Activated CD4-positive, alpha-beta T cell treated with anti-CD3 and anti-CD28 coated beads, Interleukin-2, amount 10 ng/mL, durations not matched to agents 7 days and 5 days (primary cell): ENCODE measurements at places on chromosomes 11 and 22.
A peak's percentile ranks its signal among the peaks of the same experiment; 100 is the strongest.

GRCh38 chr11:102347462-102348370 lies 702 bp downstream of the BIRC2 start:
- peak; percentile 24 for DNase-seq

DNA sequence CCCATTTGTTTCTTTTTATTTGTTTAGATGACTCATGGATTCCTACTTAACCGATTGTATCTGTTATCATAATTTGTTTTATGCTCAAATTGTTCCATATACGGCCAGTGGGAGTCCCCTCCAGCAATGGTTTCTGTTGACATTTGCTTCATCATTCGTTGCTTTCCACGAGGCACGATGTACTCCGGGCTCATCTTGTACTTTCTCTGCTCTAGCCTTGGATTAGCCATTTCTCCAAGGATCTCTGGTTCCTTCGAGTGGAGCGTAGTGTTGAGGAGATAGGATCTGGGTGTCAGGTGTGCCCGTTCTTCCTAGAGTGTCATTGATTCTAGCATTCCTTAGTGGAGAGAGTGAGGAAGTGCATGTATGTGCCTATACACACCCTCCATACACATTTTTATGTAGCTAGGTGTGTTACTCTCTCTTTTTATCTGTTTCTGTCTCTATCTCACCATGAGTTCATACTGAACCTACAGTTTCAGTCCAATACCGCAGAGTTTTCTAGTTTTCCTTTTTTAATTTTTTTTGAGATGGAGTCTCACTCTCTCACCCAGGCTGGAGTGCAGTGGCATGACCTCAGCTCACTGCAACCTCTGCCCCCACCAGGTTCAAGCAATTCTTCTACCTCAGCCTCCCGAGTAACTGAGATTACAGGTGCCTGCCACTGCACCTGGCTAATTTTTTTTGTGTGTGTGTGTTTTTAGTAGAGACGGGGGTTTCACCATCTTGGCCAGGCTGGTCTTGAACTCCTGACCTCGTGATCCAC lies 31.4 kb downstream of the TECTA start:
- DNase-seq, result no peak

GRCh38 chr22:46063846-46064227 lies 86.5 kb upstream of the PPARA start:
- DNase-seq, result no peak

- DNase-seq, result no peak
Measured at GRCh38 chr11:74138572-74138971, 32.2 kb downstream of the C2CD3 start.

DNA sequence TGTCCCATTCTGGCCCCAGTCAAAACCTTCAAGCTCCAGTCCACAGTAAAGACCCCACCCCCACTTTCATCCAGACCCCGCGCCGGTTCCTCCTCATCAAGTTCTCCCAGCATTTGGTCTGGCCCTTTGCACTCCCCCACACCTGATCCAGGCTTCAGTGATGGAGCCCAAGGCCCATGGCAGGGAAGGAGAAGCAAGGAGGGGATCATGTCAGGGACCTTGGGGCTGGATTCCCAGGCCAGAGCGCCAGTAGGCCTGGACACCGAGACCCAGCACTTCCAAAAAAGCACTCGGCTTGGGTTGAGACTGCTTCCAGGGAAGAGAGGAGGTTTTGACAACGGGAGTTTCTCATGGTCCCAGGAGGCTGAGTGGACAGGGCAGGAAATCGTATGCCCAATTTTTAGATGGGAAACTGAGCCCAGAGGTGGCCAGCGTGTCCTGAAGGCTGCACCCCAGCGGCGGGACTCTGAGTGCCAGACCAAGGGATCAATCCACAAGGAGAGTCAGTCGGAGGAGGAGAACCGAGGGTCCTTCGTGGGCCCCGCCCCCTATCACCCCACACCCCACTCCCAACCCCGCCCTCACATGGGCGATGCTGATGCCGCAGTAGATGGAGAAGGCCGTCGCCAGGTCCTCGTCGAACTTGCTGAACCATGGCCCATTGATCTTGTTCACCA lies 90.5 kb downstream of the PDE2A start:
- no peak for DNase-seq

- peak; percentile 57 for DNase-seq
Measured at GRCh38 chr22:41286639-41287091, 678 bp upstream of the RANGAP1 start.

DNA sequence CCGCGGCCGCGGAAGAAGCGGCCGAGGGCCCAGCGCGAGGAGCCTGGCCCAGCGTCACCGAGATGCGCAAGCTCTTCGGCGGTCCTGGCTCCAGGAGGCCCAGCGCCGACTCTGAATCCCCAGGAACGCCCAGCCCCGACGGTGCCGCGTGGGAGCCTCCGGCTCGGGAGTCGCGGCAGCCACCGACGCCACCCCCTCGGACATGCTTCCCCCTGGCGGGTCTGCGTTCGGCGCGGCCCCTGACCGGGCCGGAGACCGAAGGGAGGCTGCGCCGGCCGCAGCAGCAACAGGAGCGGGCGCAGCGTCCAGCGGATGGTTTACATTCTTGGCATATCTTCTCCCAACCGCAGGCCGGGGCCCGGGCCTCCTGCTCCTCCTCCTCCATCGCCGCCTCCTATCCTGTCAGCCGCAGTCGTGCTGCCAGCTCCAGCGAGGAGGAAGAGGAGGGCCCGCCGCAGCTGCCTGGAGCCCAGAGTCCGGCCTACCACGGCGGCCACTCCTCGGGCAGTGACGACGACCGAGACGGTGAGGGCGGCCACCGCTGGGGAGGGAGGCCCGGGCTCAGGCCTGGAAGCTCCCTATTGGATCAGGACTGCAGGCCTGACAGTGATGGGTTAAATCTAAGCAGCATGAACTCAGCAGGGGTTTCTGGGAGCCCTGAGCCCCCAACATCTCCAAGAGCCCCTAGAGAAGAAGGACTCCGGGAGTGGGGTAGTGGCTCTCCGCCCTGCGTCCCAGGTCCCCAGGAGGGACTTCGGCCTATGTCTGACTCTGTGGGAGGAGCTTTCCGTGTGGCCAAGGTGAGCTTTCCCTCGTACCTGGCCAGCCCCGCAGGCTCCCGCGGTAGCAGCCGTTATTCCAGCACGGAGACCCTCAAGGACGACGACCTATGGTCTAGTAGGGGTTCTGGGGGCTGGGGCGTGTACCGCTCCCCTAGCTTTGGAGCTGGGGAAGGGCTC lies 1.2 kb downstream of the ARHGEF17 start:
- DNase-seq, result no peak

GRCh38 chr11:19216709-19217374 lies 15.1 kb upstream of the CSRP3 start:
- no peak for DNase-seq

DNA sequence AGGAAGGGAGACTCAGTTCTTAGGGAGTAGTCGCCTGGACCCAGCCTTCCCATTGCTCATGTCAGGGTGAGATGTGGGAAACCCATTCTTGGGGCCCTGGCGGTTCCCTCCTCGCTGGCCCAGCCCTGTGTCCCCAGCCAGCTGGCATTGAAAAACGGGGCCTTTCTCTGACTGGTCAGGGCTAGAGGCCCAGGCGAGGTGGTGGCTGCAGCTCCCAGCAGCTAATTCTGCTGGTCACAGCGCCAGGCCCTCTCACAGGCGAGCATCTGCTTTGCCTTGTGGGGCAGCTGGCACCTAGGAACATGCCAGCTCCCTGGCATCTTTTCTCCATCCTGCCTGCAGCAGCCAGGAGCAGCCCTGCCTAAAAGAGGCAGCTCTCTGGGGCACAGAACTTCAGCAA lies 20.1 kb downstream of the TSPAN18 start:
- no peak for DNase-seq

DNA sequence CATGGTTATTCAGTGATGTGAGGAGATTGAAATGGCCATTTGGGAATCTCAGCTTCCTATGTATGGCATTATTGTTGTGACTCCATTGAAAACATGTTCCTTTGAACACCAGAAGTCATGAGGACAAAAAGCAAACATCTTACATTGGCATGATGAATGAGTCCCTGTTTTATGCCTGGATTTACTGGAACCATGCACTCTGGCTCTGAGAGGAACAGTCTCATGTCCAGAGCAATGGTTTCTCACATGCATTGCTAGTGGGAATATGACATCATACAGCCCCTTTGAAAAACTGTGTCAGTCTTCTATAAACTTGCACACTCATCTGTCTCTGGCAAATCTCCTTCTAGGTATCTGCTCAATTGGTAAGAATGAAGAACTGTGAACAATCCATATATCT lies 3.4 kb upstream of the KDM4F start:
- DNase-seq, result no peak

DNA sequence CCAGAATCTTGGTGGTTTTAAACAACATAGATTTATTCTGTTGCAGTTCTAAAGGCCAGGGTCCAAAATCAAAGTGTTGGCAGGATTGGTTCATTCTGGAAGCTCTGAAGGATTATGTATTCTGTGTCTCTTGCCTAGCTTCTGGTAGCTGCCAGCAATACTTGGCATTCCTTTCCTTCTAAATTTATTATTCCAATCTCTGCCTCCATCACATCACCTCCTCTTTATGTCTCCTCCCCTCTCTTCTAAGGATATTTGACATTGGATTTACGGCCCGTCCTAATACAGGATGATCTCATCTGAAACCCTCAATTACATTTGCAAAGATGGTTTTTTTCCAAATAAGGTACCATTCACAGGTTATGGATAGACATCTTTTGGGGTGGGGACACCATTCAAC lies 186.5 kb downstream of the SBF2 start:
- DNase-seq, result no peak

GRCh38 chr11:22510741-22511140 lies 114.9 kb downstream of the FANCF start:
- DNase-seq, result no peak

- peak; percentile 93 for DNase-seq
Measured at GRCh38 chr22:36977947-36978660, 41.1 kb downstream of the TST start.

- no peak for DNase-seq
Measured at GRCh38 chr11:581752-582151, 5.5 kb downstream of the PHRF1 start.

DNA sequence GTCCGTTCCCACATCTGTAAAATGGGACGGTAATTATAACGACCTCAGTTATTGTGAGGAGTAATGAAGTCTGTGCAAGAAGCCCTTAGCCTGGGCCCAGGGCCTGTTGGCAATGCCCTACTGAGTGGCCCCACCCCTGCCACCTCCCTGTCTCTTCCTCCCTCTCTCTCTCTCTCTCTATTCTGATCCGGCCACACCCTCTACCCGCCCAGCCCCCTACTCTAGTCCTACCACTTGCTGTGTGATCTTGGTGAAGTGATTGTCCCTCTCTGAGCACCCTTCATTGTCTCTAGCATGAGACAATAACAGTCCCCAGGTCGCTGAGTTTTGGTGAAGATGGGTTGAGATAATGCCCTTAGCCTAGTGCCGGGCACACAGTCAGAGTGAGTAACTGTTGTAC lies 7.4 kb upstream of the SEC14L6 start:
- DNase-seq, result no peak

GRCh38 chr11:96172604-96173003 lies 170.4 kb downstream of the MAML2 start:
- DNase-seq, result no peak

- DNase-seq, result no peak
Measured at GRCh38 chr22:37983860-37984791, at the start of gene SOX10. TSS of gene SOX10 (minus strand) at chr22:37984555. CDS start at chr22:37983784, 771 bp downstream.

DNA sequence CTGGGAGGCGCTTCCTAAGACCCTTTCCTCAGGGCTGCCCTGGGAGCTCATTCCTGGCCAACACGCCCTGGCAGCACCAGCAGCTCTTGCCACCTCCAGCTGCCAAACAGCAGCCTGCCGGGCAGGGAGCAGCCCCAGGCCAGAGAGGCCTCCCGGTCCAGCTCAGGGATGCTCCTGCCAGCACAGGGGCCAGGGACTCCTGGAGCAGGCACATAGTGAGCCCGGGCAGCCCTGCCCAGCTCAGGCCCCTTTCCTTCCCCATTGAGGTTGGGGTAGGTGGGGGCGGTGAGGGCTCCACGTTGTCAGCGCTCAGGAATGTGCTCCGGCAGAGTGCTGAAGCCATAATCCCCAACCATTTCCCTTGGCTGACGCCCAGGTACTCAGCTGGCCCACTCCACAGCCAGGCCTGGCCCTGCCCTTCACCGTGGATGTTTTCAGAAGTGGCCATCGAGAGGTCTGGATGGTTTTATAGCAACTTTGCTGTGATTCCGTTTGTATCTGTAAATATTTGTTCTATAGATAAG lies 7.6 kb downstream of the SLC39A13 start:
- DNase-seq, result no peak

DNA sequence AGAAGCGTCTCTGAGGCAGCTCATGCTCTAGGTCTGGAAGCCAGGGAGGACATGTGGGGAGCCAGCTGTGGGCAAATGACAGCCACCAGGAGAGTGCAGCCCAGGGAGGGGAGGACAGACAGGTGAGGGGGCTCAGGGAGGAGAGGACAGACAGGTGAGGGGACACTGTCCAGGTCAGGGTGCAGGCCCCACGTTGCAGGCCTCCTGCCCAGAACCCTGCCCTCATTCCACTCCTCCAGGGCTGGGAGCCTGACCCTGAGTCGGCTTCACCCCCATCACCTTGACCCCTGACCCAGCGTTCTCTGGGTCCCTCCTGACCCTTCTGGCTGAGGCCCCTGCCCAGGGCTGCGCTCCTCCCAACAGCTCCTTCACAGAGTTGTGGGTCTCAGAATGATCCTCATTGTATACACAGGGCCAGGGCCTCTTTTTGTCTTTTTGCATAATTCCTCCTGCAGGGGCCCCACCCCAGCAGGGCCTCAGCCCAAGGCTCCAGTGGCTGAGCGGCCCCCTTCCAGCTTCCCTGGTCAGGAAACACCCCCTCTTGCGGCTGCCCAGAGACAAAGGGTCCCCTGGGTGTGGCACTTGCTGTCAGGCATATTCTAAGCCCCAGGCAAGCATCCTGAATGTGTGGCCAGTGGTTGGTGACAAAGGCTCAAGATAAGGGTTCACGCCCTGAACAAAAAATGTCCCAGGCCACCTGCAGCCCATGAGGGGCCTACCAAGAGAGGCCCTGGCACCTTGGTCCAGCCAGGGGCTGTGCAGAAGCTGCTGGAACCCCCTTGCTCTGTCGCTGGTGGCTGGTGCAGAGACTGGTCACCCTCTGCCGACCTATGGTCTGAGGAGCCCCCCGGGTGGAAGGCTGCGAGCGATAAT lies 853.0 kb downstream of the BRD1 start:
- DNase-seq, result no peak

DNA sequence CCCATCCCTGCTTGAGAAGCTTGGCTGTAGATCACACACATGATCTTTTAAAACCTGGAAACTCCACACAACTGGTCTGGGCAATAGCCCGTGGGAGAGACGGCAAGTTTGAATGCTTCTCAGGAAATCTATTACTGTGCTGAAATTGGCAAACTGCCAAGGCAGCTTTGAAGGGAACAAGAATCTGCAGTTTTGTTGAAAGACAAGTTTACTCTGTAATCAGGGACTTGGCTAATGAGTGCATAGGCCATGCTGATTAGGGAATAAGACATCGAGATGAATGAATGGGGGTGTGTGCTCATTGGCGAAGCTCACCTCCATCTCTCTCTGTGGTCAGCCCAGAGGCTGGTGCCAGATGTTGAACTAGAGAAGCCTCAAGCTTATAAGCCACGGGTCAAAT lies 218.8 kb downstream of the HIPK3 start:
- DNase-seq, result no peak

- DNase-seq, result no peak
Measured at GRCh38 chr11:68399916-68400315, 60.6 kb upstream of the PPP6R3 start.

GRCh38 chr11:132464939-132465338 lies 1067.4 kb downstream of the OPCML start:
- no peak for DNase-seq

GRCh38 chr22:38467904-38468442 lies at the start of gene KDELR3:
TSS of gene KDELR3 (plus strand) at chr22:38468096. CDS start at chr22:38468234, 138 bp downstream.
- peak; percentile 22 for DNase-seq

- peak; percentile 21 for DNase-seq
Measured at GRCh38 chr11:63862923-63863322, 24.0 kb downstream of the MARK2 start.

GRCh38 chr11:102118937-102119336 lies 8.7 kb downstream of the YAP1 start:
- DNase-seq, result no peak

- peak; percentile 73 for DNase-seq
Measured at GRCh38 chr22:46798366-46799350, 36.2 kb downstream of the TBC1D22A start.
